SJSA1 (cell line): ENCODE measurements at places on chromosomes 13 and 19. TPM values are rescaled to one million over a fixed set of nuclear protein-coding genes. Genes with fewer than 3 reads are reported as not detected.

- H3K4me1 ChIP-seq: no peaks in the 10 kb centered on the region
- no peaks in the 10 kb centered on the region for H3K36me3 ChIP-seq
- no peak overlapping the region for H3K27ac ChIP-seq
- no peak overlapping the region for H3K4me3 ChIP-seq
Observed at GRCh38 chr19:6476155-6476895, 5.3 kb downstream of the DENND1C start.

- H3K4me1 ChIP-seq: no peaks in the 10 kb centered on the region
- no peak overlapping the region for H3K27ac ChIP-seq
- 0 out of 2 replicates have a peak, but pooled peaks cover 3% of the 10 kb centered on the region for H3K27me3 ChIP-seq
- no peaks in the 10 kb centered on the region for H3K36me3 ChIP-seq
- DNase-seq: no peak
Observed at GRCh38 chr13:94683409-94683808, 28.9 kb downstream of the SOX21 start.

DNA sequence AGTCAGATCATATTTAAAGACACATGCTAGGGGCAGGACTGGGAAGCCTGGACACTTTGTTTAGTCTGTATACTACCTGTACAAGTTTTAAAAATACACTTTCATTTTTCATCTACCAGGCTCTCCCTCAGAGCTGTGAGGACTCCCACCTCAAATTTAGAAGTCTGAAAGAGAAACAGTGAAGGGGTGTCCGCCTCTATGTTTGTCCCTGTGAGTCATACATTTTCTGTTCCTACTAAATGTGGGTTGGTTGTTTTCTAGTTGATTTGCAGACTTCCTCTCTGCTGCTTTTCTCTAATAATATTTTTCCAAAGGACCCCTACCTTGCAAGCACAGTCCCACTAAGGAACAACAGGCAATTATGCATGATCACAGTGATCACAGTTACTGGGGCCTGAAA is 110.5 kb downstream of the ENOX1 start:
- DNase-seq: no peak
- 0 out of 2 replicates have a peak, but pooled peaks cover 3% of the 10 kb centered on the region for H3K4me1 ChIP-seq
- no peak overlapping the region for H3K27ac ChIP-seq
- no peaks in the 10 kb centered on the region for H3K27me3 ChIP-seq
- no peaks in the 10 kb centered on the region for H3K36me3 ChIP-seq

GRCh38 chr19:55196803-55197202 is 12.5 kb downstream of the PTPRH start:
- H3K27ac ChIP-seq: no peak overlapping the region
- H3K4me3 ChIP-seq: no peak overlapping the region
- H3K4me1 ChIP-seq: no peaks in the 10 kb centered on the region; the same call in 1 of the 2 replicates

- no peaks in the 10 kb centered on the region for H3K36me3 ChIP-seq
- no peaks in the 10 kb centered on the region for H3K27me3 ChIP-seq
- H3K4me1 ChIP-seq: no peaks in the 10 kb centered on the region
- no peak for DNase-seq
- H3K4me3 ChIP-seq: no peak overlapping the region
Observed at GRCh38 chr13:61880578-61881283, 465.1 kb upstream of the PCDH20 start.

Gene ZNF563
- total RNA-seq: 0.45 and 1.2 TPM in 2 replicates

Gene SLC27A5
- 0.38 and 0.55 TPM in 2 replicates for total RNA-seq

Gene MYO1F
- 0.37 and 0.94 TPM in 2 replicates for total RNA-seq
